Aorta (tissue), 5 donors: ENCODE measurements at places on chromosomes 1 and 21. TPM values are rescaled to one million over a fixed set of nuclear protein-coding genes. Genes with fewer than 3 reads are reported as not detected.

UBE2U gene
- not detected for polyA plus RNA-seq

OR2T29 gene
- not detected for polyA plus RNA-seq

STX12 gene
- polyA plus RNA-seq, result 43.3 TPM

GRCh38 chr21:37927711-37928110, 11.5 kb upstream of the KCNJ6 start:
- H3K27ac ChIP-seq, result no peak overlapping the region
- H3K27me3 ChIP-seq, result no peaks in the 10 kb centered on the region
- H3K4me1 ChIP-seq, result no peaks in the 10 kb centered on the region
- no peak for DNase-seq
- no peak overlapping the region for H3K4me3 ChIP-seq

DNA sequence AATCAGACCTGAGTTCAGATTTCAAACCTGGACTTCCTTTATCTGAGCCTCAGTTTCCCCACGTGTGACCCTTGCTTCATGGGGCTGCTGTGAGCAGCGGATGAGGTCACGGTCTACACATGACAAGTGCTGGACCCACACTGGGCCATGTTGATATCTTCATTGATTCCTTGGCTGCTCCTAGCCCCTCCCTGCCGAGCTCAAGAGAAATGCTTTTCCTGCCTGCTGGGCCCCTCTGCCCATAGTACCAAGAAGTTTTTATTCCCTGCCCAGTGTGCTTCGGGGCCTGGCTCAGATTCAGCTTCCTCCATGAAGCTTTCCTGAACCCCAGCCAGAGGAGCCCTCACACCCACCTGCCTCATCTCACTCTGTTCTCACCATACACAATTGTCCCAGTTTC, 181.6 kb downstream of the PTPRU start:
- no peaks in the 10 kb centered on the region for H3K4me1 ChIP-seq
- no peak for DNase-seq

GRCh38 chr1:224534731-224535130, 81.4 kb upstream of the CNIH3 start:
- no peak overlapping the region for H3K27ac ChIP-seq
- H3K4me3 ChIP-seq, result no peak overlapping the region
- no peak for DNase-seq
- peaks cover 2% of the 10 kb centered on the region for H3K27me3 ChIP-seq
- no peaks in the 10 kb centered on the region for H3K4me1 ChIP-seq
- H3K36me3 ChIP-seq, result no peaks in the 10 kb centered on the region

DNA sequence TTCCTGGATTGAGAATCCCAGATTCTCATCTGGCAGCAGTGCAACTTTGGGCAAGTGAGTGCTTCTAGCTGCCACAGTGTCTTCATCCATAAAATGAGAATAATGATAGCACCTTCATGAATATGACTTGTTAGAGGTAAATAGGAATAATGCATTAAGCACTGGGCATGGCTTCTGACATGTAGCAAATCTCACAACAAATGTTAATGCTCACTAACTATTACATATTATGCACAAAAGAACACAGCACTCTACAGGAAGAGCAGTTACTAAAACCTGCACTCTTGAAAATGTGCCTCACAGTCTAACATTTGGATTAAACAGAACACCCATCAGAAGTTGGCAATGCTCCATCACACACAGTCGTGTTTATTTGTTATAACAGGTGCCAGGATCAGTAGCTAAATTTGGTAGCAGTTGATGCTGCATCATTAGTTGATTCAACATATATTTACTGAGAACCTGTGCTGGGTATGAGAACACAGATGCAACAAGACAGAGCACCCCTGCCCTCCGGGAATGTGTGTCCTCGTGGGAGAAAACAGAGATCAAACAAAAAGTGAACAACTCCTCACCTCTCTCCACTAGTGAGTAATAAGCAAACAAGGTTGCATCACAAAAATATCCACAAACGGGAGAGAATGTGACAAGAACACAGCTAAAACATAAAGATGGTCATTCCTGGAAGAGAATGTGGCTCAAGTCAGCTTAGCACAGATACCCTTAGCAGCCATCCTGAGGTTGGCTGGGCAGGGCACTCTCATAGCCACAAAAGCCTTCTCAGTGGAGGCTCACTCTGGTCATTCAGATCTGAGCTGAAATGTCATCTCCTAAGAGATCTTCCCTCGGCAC, 26.2 kb upstream of the LBR start:
- H3K36me3 ChIP-seq, result no peaks in the 10 kb centered on the region
- no peak for DNase-seq
- H3K4me3 ChIP-seq, result no peak overlapping the region
- no peaks in the 10 kb centered on the region for H3K27me3 ChIP-seq
- no peak overlapping the region for H3K27ac ChIP-seq

DNA sequence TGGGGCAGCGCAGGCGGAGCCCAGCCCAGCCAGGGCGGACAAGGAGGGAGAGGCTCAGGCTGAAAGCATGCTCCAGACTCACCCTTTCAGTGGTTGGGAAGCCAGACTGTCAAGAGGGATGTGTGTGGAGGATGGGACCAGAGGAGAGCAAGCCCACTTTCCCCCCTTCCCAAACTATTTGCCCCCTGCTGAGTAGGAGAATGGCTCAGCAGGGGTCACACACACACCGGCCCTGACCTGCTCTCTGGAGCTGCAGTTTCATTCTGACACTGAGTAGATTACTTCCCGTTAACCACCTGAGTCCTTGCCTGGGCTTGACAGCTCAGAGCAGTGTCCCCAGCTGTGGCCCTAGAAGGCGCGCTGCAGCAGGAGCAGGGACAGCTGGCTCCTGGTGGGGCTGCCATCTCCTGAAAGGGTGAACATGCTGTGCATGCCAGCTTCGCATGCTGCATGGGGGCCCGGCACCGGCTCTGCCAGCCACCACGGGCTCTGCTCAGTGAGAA, 51.6 kb upstream of the CNTN2 start:
- H3K4me1 ChIP-seq, result no peaks in the 10 kb centered on the region
- H3K4me3 ChIP-seq, result no peak overlapping the region
- no peak overlapping the region for H3K27ac ChIP-seq
- no peaks in the 10 kb centered on the region for H3K27me3 ChIP-seq
- DNase-seq, result no peak

DNA sequence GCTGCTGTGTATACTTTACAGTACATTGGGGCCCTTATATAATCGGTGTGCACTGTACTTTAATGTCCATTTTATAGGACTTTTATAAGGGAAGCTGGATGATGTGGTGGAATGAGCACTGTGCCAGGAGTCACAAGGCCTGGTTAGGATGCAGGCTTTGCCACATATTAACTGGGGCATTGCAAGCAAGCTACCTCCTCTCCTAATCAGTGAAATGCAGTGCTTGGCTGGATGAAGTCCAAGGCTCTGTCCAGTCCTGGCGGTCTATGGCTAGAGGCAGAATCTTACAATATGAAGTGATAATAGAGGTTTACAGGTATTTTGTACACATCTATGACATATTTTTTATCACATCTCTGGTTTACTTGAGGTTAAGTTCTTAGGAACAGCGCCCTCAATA, 1.7 kb upstream of the PKP1 start:
- no peaks in the 10 kb centered on the region for H3K4me1 ChIP-seq
- no peak overlapping the region for H3K27ac ChIP-seq
- H3K27me3 ChIP-seq, result no peaks in the 10 kb centered on the region
- no peak overlapping the region for H3K4me3 ChIP-seq
- no peaks in the 10 kb centered on the region for H3K36me3 ChIP-seq

DNA sequence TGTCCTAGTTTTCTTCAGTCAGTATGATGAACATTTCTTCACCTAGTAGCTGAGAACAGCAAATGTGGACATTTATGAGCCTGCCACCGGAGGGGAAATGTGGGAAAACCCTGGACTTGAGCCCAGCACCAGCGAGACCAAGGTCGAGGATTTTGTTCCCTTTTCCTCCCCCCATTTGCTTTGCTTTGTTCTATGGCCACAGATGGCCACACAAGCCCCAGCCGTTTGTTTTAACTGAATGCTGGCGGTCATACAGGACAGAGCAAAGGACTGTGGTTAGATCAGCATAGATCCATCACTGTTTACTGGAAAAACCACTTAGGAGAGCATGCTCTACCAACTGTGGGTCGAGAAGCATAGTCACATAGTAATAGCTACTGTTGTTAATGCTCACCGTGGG, 20.9 kb downstream of the SH2D2A start:
- no peak for DNase-seq
- no peaks in the 10 kb centered on the region for H3K27me3 ChIP-seq
- no peak overlapping the region for H3K27ac ChIP-seq
- H3K36me3 ChIP-seq, result peaks cover 4% of the 10 kb centered on the region
- no peak overlapping the region for H3K4me3 ChIP-seq
- no peaks in the 10 kb centered on the region for H3K4me1 ChIP-seq
